ENCODE measurements at places on chromosomes 16 and 17.

- DNase-seq: no peak
Observed at GRCh38 chr16:31386157-31386984, 6.8 kb upstream of the ITGAD start.

- no peak for DNase-seq
Observed at GRCh38 chr17:9219631-9220397, 198.5 kb downstream of the NTN1 start.

DNA sequence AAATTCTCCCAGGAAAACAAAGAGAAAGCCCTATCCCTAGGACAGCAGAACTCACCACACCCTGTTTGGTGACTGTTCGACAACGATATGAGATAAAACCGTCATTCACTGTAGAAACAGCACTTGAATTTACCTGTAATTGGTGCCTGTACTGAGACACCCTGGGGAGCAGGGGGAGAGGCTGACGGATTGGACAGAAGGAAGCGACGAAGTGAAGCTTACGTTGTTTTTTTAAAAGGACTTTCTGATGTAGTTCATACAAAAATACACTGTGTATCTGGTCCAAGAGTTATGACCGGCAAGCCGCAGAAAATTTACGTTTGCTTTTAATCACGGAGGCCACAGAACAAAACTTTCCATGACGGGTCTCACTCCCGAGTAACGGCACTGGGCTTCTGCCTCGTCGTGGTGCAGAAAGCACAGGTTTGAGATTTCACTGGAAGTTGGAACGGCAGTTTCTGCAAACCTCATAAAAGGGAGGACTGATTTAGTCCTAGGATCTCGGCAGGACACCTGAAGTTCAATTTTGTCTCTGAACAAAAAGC lies 9.7 kb downstream of the NXN start:
- no peak for DNase-seq

GRCh38 chr17:41548844-41549595 lies 20.9 kb upstream of the KRT19 start:
- DNase-seq: peak; percentile 77

DNA sequence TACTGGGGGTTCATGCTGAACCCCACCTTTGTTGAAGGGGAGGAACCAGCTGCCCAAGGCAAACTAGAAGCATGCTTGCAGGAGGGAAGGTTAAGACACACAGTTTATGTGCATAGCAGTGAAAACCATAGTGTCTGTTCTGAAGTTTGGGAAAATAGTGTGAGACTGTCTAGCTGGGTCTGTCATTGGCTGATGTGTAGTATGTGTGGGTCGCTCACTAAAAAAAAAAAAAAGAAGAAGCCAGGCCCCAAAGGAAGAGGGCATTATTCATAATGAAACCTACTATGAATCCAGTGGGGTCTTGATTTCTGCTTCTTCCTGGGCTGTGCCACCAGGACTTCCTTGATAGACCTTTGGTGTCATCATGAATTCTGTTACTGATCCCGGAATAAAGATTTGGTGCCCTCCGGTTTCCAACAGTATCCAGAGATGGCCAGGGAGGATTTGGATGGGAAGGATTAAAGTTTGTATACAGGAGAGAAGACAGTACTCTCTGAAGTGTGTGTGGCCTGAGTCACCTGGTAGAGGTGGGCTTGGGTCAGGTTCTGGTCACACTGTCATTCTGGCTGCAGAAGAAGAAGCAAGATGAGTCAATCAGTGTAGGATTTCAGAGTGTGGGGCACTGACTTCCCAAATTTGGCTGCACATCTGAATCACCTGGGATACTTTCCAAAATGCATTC lies 220.3 kb downstream of the PRKCA start:
- DNase-seq: no peak

DNA sequence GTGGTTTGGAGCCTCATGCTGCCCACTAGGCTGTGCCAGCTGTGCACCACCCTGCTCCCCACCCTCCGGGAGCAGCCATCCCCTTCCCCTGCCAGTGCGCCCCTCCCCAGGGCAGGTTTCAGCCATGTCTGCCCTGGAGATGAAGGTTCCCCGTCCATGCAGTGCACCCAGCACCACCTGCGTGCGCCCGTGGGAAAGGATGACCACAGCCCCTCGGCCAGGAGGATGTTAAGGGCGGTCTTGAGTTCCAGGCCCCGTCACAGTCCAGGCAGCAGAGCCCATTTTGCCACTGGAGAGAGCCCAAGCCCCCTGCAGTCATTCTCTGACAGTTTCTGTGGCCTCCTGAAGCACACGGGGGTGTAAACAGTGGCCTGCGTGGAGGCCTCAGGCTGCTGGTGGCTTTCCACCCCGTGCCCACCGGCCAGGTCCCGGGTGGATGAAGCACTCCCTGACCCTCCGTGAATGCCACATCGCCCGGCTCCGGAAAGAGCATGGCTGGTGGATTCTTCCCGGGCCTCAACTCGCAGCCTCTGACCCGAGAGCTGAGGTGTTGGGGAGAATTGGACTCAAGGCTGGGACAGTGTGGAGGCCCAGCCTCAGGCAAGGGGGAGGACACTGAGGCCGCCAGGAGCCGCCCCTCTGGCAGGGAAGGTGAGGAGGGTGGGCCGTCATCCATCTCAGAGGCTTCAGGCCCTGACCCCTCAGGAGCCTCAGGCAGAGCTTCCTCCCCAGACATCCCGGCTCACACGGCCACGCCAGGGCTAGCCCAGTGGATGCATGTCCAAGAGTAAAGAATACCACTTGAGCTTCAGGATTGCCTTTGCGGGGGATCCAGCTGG lies 69.7 kb upstream of the CHMP6 start:
- no peak for DNase-seq

DNA sequence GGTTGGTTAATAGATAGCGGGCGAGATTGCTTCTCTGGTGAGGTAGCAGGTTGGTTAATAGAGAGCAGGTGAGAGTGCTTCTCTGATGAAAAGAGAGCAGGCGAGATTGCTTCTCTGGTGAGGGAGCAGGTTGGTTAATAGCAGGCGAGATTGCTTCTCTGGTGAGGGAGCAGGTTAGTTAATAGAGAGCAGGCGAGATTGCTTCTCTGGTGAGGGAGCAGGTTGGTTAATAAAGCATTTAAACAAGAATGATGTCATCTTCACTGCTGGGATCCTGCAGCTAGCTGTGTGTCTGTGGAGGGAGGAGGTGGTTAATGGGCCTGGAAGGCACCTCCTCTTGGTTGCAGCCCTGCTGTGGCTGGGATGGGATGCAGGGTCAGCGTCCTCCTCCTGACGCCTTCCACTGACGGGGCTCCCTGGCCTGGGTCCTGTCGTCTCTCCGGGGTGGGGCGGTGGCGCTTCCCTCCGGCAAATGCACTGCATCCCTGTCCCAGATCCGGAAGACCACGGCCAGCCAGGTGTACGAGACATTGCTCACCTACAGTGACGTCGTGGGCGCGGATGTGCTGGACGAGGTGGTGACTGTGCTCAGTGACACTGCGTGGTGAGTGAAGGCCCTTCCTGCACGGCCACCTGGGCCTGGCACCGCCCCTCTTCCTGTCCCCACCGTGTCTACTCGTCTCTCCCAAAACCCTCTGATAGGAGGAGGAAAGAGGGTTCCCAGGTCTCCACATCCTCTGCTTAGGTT lies 99.2 kb upstream of the ZNF750 start:
- DNase-seq: no peak
